ENCODE measurements at places on chromosomes 12 and 14. TPM values are rescaled to one million over a fixed set of nuclear protein-coding genes. Genes with fewer than 3 reads are reported as not detected.

The MGST1 gene
- 35.8 TPM for polyA plus RNA-seq

The POTEG gene
- not detected for polyA plus RNA-seq

The SERPINA1 gene
- polyA plus RNA-seq = 109 TPM

The CBLN3 gene
- 4.7 TPM for polyA plus RNA-seq

The TSPAN11 gene
- polyA plus RNA-seq = 4.2 TPM

The CLEC9A gene
- 0.26 TPM for polyA plus RNA-seq

The TAS2R43 gene
- polyA plus RNA-seq = not detected

The LHX5 gene
- not detected for polyA plus RNA-seq

The PTCSC3 gene
- polyA plus RNA-seq = not detected

The SYCP3 gene
- polyA plus RNA-seq = 1.4 TPM

DNA sequence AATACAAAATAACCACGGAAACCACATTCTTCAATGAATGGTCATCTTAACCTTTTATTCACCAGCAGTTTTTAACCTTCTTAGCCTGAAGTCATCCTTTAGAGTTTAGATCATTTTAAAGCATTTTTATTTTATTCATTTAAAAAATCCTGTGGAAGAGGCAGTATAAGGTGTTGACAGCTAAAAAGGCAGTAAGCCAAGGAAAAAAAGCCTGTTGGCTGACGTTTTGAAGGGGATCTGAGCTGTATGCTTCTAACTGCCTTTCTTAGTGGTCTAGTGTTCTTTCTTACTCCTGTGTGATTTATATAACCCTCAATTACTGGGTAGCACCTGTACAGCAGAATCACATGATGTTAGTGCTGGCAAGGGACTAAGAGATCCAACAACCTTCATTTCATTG is 438.3 kb upstream of the SEL1L start:
- no peak for DNase-seq

DNA sequence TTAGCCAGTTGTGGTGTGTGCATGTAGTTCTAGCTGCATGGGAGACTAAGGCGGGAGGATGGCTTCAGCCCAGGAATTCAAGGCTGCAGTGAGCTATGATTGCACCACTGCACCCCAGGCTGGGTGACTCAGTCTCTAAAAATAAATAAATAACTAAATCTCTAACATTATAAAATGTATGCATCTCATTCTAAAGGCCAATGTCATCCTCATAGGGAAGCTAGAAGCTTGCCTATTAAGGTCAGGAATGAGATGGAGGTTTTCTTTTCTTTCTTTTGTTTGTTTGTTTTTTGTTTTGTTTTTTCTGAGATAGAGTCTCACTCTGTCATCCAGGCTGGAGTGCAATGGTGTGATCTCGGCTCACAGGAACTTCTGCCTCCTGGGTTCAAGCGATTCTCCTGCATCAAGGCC is 48.8 kb upstream of the PAPLN start:
- no peak for DNase-seq

GRCh38 chr12:107704041-107704440 is 18.4 kb downstream of the PWP1 start:
- DNase-seq = no peak

- DNase-seq = no peak
These were observed 51.7 kb downstream of the ATP23 start for GRCh38 chr12:57993030-57993429.

GRCh38 chr14:91237219-91237618 is 7.3 kb downstream of the GPR68 start:
- no peak for DNase-seq

DNA sequence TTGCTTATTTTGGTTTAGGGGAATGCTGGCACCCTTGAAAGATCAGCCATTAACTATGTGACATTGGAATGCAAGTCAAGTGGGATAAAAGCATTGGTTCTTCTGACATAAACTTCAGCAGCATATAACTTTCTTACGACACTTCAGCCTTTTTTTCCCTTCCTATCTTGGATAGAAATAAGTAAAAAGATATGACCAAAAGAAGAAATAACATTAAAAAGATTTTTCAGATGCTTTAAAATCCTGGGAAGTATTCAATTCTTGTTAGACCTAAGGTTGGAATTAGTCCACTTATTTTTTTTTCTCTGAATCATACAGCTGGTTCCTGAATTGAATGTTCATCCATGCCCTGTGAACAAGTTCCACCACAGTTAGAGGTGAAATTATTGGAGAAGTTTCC is 85.6 kb upstream of the TSPAN8 start:
- DNase-seq = no peak

- peak; percentile 27 for DNase-seq
These were observed 28.8 kb downstream of the YEATS4 start for GRCh38 chr12:69388371-69388770.

DNA sequence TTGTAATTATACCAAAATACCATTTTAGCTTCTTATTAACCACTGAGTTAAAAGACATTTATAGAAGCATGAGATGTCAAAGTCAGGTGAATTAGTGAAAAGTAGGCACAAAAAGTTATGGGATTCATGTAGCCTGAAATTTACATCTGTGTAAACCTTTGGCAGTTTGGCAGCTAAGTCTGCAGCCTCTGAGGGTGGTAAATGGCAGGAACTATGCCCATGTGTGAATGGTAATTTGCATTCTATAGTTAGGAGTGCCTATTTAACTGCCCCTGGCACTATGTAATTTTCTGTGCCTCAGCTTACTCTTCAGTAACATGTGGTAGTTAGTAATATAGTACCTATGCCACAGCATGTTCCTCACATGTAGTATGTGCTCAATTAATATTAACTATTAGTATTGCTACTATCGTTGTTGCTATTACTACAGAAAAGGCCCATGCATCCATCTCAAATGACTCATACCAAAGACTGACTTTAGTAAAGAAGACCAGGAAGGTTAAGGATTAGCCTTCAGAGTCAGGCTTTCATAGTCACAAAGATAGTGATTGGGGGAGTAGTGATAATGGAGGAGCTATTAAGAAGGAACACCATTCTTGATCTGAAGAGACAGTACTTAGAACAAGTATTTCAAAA is 258.7 kb upstream of the BTG1 start:
- DNase-seq = no peak

- DNase-seq = no peak
These were observed 12.5 kb downstream of the PCNX1 start for GRCh38 chr14:70919774-70920173.

DNA sequence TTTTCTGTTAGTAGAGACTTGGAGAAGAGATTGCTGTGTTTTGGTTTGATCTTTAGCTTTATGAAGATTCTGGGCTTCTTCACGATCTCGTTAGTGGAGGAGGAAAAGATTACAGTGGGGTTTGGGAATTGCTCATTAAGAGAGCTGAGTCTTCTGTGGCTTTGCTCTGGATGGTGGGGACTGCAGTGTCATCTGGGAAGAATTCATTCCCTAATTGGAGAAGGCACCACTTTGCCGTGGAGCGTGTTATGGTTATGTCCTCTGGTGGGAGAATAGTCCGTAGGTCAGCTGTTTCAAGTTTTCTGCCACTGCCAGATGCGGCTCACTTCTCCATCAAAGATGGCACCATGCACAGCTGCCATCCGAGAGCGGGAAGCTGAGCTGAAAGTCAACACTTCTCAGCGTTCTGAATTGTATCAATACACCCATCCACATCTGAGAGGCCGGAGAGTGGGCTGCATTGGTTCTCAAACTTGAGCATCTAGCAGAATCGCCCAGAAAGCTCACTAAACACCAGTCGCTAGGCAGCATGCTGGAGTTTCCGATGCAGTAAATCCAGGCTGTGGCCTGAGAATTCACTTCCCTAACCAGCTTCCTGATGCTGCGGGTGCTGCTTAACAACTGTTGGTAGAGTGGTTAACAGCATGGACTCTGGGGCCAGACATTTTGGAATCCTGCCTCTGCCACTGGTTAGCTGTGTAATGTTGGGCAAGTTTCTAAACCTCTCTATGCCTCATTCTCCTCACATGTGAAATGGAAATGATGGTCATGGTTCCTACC is 117.8 kb downstream of the PLXNC1 start:
- no peak for DNase-seq

- DNase-seq = peak; percentile 73
These were observed 39.0 kb downstream of the ACTN1 start for GRCh38 chr14:68939893-68940613.

DNA sequence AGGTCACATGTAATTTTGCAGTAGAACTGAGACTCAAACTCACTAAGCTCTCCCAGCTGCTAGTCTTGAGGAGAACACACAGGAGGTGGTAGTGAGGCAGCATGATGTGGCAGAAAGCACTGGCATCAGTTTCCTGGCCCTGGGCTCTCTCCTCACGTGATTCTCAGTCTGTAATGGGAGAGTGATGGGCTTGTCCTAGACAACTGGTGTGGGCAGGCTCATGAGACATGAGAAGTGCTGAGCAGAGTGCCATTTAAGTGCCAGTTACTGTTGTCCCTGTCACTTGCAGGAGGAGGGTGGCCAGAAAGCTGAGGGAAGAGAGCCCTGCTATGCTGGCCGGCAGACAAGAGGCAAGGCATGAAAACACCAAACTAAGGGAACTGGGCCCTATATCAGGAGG is 48.5 kb upstream of the OVCH1 start:
- no peak for DNase-seq

GRCh38 chr14:61530896-61531295 is 164.4 kb upstream of the HIF1A start:
- no peak for DNase-seq

DNA sequence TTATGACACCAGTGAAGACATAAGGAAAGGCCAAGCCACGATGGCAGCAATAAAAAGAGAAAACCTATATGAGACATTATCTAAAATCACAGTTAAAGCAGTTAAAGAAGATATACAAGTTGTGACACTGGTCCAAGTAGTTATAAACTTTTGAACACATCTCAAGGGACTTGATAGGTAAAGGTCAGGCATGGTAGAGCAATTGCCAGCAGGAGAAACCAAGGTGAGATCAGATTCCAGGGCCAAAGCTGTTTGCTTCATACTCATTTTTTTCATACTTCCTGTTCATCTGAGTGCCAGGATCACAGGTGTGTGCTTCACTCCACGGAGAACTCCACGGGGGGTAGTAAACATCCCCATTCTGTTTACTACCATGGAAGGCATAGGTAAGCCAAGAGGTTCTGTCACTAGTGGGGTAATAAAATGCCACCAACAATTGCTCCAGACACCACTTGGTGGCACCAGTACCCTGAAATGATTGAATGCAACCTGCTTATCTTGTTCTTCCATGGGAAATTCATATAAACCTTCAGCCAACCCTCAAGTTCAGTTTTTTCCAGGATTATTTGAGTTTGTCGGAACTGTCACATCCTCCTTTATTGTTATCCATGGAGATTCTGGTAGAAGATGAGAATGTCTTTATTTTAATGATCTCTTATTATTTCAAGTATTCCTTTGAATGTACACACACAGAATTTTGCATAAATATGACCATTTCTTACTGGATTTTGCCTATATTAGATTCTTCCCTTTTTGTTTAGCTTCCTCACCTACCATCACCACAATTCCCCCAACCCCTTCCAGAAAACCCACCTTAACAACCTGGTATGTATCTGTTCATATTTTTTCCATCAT is 59.2 kb upstream of the TSPAN8 start:
- no peak for DNase-seq

- no peak for DNase-seq
These were observed 149.0 kb upstream of the PRMT8 start for GRCh38 chr12:3342051-3342450.

DNA sequence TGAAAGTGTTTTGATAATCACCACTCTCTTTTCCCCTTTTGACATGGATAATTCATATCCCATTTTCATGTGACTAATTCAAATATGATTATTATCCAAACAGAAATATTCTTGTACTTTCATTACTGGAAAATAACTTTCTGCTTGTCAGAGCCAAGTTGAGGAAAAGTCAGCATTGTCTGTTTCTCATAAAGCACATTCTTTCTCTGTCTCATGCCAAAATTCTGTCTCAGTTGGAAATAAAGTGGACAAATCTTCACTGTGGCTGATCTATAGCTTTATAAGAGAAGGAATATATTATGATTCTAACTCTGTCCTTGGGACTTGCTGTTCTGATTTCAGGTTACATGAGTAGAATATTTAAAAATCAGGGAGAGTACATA is 22.7 kb upstream of the PRICKLE1 start:
- DNase-seq = no peak

- DNase-seq = no peak
These were observed 7.8 kb downstream of the GALNT6 start for GRCh38 chr12:51383269-51383905.

GRCh38 chr12:107379852-107380567 is 286.7 kb upstream of the CRY1 start:
- DNase-seq = no peak

DNA sequence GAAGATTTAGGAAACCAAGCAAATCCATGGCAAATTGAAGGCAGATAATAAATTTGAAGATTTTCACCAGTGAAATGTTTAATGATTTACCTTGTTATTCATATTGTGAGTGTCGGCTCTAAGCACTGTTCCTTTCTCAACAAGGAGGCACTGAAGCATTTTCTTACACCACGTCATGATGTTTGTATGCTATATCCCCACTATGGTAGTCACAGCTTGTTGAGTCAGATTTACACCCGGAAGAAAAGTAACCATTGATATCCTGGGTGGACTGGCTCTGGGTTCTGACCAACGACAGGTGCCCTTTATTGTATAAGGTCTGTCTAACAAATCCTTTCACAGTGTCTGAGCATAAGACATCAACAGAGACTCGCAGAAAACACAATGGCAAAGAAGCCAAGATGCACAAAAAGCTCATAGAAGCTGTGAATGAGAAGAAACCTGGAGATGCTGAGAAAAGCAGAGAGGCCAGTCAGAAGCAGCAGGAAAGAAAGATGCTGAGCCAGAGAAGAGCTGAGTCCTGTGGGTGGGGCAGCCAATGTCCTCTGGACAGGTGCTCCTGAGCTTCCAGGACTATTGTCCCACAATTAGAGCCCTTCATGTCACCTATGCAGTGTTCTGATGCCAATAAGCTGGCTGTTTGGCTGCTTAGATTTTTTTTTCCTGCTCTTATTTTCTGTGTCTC is 49.7 kb upstream of the ARHGAP5 start:
- no peak for DNase-seq

DNA sequence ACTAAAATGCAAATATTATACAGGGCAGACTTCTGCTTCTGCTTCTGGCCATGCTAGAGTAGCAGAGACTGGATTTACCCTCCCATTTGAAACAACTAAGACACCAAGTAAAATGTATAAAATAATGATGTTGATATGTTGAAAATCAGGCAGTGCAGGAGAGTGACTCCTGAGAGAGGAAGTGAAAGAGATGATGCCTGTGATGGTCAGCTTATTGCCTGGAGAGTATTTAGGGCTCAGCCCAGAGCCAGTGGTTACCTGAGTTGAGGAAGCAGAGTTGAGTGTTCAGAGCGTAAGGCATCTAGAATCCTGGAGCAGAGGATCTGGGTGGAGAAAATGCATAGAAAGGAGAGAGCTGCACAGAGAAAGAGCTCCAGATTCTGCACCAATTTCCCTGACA is 131.8 kb upstream of the C14orf180 start:
- DNase-seq = no peak

DNA sequence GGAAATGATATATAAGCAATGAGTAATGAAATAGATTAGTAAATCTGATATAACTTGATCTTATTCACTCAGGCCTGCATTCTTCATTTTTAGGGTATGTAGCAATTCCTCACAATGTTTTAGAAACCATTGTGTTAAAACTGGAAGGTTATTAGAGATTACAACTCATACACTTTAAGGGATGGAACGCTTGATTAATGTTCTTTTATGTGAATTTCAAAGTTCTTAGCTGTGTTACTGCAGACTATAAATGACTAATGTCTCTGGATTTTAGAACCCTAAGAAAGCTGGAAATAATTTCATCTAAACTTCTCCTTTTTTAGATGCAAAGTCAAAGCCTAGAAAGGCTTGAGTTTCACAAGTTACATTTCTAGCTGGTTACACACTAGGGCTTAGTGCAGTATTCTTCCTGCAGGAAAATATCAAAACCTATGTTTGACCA is 148.2 kb upstream of the CLEC14A start:
- DNase-seq = no peak
